Substantia nigra (tissue), 51 donors: ENCODE measurements at places on chromosomes 2 and 18.

DNA sequence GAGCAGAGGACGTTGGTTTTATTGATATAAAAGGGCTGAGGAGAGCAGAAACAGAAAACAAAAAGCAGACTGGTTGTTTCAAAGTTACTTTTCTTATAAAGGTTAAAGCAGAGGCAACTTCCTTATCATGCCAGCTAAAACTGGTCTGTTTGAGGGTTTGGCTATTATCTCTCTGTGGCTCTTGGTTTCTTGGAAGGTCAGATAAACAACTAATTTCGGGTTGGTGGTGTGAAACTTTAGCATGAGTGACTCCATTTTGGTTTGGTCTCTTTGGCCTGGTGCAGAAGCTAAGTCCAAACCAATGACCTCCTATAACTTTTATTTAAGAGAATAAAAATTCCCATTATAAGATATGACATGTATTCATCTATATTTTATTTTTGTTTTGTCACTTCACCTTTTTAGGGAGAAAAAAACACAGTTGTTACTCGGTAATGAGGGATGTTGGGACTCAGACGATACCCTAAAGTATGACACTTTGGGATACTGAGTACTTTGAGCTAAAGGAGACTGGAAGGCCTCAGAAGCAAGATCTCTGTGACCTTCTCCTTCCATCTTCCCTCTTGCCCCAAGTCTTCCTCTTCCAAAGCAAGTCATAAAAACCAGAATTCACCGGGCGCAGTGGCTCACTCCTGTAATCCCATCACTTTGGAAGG is 23.3 kb downstream of the TNFAIP6 start:
- no peak for DNase-seq

DNA sequence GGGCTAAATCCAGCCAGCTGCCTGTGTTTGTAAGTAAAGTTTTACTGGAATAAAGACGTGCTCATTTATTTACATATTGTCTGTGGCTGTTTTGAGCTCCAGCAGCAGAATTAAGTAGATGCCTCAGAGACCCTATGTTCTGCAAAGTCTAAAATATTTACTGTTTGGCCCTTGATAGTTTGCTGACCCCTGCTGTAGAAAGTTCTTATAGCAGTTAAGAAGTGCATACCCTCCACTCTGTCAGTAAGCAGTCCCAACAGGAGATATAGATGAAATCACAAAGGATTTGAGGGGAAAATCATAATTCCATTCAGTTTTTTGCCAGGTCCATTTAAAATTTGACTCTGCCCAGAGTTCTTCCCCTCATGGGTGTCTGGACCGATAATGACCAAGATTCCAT is 50.1 kb upstream of the ITM2C start:
- DNase-seq, result no peak

- no peak for DNase-seq
Measured at GRCh38 chr2:28664120-28664842, 87.3 kb upstream of the PPP1CB start.

DNA sequence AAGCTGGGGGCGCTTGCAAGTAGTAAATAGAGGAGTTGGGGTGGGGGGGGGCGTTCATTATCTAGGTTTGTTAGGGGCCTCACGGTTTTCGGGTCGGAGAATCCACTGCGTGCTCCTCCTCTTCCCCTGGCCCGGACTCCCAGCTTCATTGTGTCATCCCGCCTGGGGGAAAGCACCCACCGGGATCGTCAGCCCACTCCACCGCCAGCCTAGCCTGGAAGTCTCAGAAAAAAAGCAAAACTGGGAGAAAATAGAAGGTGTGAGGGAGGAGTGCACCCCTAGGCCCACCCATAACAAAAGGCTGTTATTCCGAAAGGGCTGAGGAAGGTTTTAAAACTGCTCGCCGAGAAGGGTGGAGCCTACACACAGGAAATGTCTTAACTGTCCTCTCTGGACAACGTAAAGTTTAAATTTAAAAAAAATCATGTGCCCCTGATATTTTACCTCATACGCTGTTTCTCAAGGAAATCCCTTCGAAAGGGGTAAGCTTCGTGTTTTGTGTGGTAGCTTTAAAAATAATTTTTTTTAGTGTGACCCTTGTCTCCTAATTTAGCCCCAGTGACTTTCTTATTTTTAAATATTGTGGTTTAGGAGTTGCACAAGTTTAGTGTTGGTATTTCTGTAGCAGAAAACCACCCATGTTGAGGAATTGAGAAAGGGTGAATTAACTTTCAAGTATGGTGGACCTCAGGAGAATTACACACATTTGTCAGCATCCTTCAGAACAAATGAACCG is 104.2 kb downstream of the SPTBN1 start:
- DNase-seq, result no peak

DNA sequence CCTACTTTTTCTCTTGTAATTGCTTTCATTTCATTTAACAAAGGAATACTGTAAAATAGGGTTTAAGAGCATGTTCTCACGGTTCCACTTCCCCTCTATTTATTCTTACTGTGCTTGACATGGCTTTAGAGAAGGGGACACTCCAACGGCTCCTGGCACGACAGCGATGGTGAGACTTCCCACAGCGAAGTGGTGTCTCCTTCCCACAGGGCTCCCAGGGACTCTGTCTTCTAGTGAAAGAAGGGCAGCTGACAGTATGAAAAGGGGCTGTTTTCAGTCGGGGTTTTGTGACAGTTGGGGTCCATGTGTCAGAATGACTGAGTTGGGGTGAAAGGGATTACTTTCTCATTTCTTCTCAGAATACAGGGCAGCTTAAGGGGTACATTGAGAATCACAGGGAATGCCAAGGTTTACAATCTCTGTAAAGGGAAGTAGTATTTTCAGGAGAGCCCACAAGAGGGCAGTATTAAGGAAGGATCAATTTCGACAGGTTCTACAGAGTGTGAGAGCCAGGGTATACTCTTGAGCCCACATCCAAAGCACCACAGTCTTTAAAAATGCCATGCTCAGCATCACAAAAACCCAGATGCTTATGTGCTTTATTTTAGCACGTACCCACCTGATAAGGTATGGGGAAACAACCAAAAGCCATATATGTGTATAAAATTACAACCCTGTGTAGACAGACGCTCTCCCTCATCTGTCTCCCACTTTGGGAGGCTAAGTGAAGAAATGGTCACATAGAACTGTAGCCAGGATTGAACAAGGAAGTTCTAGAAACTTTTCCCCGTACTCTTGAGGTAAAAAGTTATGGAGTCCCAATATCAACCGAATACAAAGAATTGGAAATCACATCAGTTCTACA is 31.3 kb upstream of the RAPGEF4 start:
- DNase-seq, result no peak

GRCh38 chr2:118752762-118753429 is 94.6 kb downstream of the EN1 start:
- DNase-seq, result no peak

DNA sequence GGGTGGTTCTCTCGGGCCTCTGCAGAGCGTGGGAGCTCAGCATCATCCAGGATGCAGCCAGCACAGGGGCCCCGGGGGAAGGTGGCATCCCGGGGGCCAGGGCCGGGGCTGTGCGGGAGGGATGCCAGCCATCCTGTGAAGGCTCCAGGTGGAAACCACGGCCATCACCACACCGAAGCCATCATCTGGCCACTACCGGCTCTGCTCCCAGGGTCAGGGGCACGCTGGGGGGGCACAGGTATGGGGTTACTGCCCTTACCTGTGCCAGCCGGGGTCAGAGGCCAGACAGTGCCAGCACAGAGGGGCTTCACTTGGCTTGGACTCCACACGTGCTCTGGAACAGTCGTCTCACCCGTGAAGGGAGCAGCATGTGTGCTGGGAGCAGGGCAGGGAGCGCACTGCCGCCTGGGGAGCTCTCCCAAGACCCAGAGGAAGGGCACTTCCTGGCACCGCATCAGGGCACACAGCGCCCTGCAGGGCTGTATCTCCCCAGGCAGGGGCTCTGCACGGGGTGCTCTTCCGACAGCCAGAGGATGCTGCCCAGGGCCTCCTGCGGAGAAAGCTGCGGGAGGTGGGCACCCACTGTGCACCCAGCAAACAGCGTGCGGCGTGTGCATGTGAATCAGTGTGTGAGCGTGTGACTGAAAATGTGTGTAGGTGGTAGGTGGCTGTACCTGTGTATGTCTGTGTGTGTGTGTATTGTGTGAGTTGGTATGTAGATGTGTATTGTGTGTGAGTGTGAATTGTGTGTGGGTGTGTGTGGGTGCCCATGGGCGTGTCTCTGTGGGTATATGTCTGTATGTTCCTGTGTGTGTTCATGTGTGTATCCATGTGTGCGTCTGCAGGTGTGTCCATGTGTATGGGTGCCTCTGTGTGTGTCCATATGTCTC is 75.0 kb downstream of the PTGR3 start:
- no peak for DNase-seq

- peak; percentile 45 for DNase-seq
Measured at GRCh38 chr18:48889981-48890762, 60.6 kb downstream of the SMAD7 start.

DNA sequence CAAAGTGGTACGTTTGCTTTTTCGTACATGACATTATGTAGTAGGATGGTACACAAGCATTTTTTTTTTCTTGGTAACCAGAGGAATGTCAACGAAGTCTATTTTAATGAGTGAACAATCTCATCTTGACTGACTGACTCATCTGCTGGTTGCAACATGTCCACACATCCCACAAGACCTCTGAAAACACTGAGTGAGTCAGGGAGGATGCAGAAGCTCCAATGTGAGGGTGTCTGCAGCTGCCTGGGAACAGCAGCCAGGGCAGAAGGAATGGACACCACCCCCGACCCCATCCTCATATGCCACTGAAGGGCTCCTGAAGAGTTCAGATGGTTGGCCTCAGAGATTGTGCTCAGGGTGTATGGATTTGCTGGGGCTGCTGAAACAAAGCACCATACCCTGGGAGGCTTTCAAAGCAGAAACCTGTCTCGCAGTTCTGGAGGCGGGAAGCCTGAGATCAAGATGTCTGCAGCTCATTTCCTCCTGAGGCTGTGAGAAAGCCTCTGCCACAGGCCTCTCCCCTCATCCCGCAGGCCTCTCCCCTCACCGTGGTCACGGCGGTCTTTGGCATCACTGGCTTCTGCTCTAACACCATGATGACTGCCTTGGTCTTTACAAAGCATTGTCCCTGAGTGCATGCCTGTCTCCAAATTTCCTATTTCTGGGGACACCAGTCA is 124.6 kb downstream of the LRATD1 start:
- DNase-seq, result no peak

GRCh38 chr18:21314724-21315123 is 72.7 kb downstream of the GREB1L start:
- DNase-seq, result no peak

DNA sequence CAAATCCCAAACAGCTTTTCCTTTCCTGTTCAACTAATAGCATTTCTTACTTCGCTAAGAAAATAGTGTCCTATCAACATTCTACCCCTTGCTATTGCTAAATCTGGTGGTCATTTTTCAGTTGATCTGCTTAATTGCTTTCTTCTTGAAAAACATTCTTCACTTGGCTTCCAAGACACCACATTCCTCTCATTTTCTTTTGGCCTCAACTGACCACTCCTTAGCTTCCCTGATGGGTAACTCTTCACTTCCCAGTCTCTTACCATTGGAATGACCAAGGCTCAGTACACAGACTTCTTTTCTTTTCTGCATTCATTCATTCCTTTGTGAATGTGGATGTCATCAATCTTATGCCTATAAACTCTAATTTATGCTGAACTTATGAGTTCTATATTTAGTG is 230.8 kb upstream of the CDH2 start:
- no peak for DNase-seq

DNA sequence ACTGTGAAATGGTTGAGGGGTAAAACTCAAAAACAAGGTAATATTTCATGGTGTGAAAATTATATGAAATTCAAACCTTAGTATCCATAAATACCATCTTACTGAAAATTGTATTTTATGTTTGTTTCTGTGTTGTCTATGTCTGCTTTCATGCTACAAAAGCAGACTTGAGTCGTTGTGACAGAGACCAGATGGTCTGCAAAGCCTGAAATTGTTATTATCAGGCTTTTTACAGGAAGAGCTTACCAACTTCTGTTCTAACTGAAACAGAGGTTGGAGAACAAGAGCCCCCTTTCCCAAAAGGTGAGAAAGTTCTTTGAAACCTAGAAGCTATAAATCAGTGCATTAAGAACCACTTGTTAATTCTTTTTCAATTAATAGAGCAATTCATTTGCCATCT is 110.0 kb downstream of the COL4A4 start:
- DNase-seq, result no peak

DNA sequence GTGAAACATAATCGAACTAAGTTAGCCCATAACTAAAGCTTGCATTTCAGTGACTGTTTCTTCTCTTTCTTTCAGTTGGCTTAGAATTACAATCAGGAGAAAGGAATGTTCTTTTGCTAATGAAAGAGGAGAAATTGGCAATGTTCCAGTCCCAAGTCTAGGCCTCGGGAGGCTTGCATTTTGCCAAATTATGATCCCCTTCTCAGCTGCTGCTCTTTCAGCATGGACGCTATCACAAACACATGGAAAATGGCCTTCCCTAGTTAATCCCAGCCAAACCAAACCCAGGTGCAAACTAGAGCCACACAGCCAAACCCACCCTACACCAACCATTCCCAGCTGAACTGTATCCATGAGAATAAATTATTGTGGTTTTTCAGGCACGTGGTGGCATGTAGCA is 605.2 kb upstream of the LRRTM4 start:
- no peak for DNase-seq

DNA sequence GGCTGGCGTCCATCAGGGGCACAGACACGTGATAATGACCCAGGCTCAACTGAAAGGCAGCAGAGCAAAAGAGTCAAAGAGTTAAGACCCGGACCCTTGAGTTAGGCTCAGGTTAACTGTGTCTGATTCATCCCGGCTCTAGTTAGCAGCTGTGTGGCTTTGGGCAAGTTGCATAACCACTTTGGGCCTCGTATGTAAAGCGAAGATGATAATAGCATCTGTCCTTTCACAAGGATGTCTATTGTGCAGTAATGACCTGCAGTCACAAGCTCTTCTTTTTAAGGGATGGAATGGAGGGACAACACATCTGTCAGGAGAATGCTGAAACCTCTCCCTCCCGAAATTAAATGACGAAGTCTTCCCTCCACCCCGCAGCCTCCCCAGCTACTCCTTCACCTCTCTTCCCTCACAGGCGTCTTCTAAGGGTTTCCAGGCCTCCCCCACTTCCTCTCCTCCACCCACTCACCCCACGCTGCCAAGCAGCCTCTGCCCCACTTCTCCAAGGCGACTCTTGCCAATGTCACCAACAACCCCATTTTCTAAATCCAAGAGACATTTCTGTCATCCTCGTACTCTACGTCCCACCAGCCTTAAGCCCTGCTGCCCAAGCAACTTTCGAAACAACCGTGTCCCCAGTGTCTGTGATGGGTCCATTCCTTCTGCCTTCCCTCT is 135.1 kb upstream of the ID2 start:
- DNase-seq, result no peak

GRCh38 chr2:16171425-16171920 is 231.1 kb downstream of the MYCN start:
- no peak for DNase-seq

DNA sequence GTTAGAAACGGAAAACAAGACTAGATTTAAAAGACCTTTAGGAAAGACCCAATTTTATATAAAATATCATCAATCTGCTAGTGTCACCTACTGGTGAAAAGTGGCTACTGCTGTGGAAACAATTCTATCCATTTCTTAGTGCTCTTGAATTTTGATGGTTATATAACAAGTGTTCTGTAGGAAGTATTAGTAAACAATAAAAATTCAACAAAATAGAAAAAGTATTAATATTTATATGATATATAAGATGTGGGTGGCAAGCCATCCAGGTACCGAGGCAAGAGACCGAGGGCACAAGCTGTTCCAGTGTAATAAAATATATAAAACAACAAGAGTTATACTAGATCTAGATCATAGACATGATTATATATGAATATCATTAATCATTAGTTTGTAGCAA is 6.2 kb upstream of the TMEM87B start:
- no peak for DNase-seq

- no peak for DNase-seq
Measured at GRCh38 chr2:166881177-166881576, 7.1 kb upstream of the XIRP2 start.
